ENCODE measurements at places on chromosomes 7 and 10.

GRCh38 chr7:33423646-33424020, 294.3 kb downstream of the BBS9 start:
- DNase-seq: no peak

GRCh38 chr7:159097661-159098423, 46.8 kb downstream of the VIPR2 start:
- no peak for DNase-seq

- DNase-seq: no peak
These were observed 920.9 kb downstream of the LRMDA start for GRCh38 chr10:76352300-76352699.

GRCh38 chr7:179209-179681, 13.1 kb upstream of the FAM20C start:
- DNase-seq: no peak

GRCh38 chr7:131412031-131412430, 84.4 kb downstream of the MKLN1 start:
- no peak for DNase-seq

GRCh38 chr10:92327445-92328433, 36.8 kb downstream of the MARCHF5 start:
- no peak for DNase-seq

GRCh38 chr10:34922138-34922537, 107.0 kb upstream of the PARD3 start:
- DNase-seq: no peak

GRCh38 chr7:30667172-30667571, 15.1 kb downstream of the CRHR2 start:
- DNase-seq: no peak

- DNase-seq: no peak
These were observed 525.6 kb downstream of the MDFIC start for GRCh38 chr7:115447495-115447894.

- DNase-seq: no peak
These were observed 64.2 kb downstream of the CNNM2 start for GRCh38 chr10:102982296-102982695.

DNA sequence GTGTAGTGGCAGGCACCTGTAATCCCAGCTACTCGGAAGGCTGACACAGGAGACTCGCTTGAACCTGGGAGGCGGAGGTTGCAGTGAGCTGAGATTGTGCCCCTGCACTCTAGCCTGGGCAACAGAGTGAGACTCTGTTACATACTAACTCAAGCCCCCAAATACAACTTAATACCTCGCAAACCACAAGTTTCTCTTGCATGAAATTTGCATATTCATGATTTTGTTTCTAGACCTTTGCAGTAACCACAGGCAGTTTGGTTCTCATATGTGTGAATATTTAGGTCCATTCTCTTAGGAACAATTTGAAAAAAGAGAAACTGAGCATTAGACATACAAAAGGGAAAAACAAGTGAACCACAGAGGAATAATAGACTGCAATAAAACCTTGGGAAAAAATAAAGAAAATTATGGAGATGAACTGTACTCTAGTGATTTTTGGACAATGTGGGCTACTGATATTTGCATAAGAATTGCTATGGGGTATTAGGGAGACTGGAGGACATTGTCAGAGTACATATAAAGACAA, 77.0 kb downstream of the ZNF277 start:
- no peak for DNase-seq

DNA sequence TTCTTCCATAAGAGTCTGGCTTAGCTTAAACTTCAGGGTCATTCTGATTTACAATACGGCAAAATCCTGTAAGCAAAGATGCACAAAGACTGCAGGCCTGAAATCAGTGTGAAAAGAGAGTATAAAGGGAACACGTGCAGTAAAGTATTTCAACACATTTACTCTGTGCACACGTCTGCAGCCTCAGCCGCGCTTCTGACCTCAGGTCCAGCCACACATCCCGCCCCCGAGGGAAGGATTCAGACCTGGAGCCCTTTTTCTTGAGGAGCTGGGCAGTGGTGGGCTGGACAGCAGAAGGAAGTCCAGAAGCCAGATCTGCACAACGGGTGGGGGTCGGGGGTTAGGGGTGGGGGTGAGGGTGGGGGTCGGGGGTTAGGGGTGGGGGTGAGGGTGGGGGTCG, 58.9 kb upstream of the FAM20C start:
- no peak for DNase-seq

GRCh38 chr10:127977357-127978009, 70.6 kb downstream of the PTPRE start:
- DNase-seq: no peak

- DNase-seq: no peak
These were observed 1.9 kb downstream of the KCND2 start for GRCh38 chr7:120274899-120275298.

- DNase-seq: no peak
These were observed 121.5 kb downstream of the TPST1 start for GRCh38 chr7:66326501-66327215.

GRCh38 chr7:105000927-105001336, 13.1 kb upstream of the KMT2E start:
- DNase-seq: no peak

GRCh38 chr10:118768041-118768919, 13.5 kb upstream of the CACUL1 start:
- no peak for DNase-seq

DNA sequence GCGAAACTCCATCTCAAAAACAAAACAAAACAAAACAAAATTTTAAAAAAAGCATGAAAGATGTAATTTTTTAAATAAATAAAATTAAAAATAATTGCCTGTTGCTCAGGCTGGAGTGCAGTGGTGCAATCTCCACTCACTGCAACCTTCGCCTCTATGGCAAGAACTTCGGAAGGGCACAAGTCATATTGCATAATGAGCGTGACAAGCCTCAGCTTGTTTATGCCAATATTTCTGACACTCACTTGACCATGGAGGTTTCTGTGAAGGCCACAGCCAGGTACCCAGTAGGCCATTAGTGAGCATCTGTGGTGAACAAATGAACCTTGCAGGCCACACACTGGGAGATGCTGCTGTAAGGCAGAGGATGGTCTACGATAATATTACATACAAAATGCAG, 106.1 kb upstream of the KMT2C start:
- DNase-seq: no peak

DNA sequence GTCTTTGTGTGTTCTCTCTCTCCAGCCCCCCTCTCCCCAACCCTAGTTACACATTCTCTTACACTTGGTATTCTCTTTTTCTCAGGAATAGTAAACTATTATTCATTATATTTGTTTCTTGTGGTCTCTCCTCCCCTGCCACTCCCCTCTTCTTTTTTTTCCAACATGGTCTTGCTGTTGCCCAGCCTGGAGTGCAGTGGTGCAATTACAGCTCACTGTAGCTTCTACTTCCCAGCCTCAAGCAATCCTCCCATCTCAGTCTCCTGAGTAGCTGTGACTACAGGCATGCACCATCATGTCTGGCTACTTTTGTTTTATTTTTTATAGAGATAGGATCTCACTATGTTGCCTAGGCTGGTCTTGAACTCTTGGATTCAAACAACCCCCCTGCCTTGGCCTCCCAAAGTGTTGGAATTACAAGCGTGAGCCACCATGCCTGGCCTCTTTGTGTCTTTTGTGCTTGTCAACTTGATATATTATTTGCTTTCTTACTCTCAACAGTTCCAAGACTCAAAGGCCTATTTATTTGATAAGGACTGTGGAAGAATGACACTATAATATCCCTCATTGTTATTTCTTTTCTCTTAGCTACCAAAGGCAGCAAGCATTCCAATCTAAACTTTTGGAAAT, 66.9 kb downstream of the MLLT10 start:
- no peak for DNase-seq

- DNase-seq: no peak
These were observed 107.0 kb upstream of the KIF5B start for GRCh38 chr10:32163071-32163761.

GRCh38 chr7:78601728-78602127, 803.2 kb downstream of the PHTF2 start:
- no peak for DNase-seq

GRCh38 chr7:71459132-71459531, 327.2 kb downstream of the GALNT17 start:
- no peak for DNase-seq

DNA sequence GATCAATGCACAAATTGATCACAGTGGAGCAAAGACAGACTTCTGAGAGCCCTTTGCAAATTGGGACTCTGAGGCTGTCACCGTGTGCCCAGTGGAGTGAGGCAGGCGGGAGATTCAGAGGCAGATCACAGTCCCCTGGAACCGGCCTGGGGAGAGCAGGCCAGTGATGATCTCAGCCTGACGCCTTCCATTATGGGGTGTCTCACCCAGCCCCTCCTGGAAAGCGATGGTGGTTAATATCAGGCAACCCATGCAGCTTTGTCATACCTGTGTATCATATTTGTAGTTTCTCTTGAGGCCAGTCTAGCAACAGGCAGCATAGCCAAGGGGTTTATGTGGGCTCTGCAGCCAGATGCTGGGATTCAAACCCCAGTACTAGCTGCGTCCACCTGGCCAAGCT, 147.8 kb downstream of the EMX2 start:
- no peak for DNase-seq

- no peak for DNase-seq
These were observed 38.8 kb downstream of the PRPS1L1 start for GRCh38 chr7:17988858-17989257.

- no peak for DNase-seq
These were observed 50.5 kb downstream of the FZD1 start for GRCh38 chr7:91314591-91315323.

GRCh38 chr10:102585026-102585425, 59.3 kb upstream of the TRIM8 start:
- no peak for DNase-seq
